ENCODE measurements at places on chromosomes 3 and 15.

DNA sequence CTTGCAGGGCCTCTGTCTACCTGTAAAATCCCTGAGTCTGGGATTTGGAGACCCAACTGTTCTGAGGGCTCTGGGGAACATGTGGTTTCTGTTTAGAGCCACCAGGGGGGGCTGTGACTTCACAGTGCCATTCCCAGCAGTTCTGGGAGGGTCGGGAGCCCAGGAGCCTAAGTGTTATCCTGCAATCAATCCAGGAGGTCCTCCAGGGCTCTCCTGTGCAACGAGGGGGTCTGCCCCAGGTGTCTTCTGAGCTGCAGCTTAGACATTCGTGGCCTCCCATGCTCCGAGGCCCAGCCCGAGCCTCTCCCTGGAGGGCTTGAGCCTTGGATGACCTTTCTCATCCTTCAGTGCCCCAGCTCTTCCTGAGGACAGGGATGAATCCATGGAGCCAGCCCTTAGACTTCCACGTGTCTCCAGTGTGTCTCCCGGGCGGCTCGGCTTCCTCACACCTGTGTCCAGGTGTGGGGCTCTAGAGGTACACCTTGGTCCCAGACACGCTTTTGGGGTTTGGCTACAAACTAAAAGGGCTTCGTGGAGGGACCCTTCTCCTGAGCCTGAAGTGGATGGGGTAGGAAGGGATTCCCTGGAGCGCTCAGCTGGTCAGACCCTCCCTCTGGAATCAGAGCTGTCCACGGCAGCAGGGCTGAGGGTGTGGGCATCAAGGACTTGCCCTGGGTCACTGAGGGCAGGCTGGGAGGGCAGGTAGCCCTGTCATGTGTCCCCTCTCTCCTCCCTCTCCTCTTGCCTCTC lies 20.3 kb upstream of the ABTB1 start:
- no peak for DNase-seq

- DNase-seq, result no peak
Observed at GRCh38 chr3:182180654-182181385, 469.1 kb downstream of the SOX2 start.

DNA sequence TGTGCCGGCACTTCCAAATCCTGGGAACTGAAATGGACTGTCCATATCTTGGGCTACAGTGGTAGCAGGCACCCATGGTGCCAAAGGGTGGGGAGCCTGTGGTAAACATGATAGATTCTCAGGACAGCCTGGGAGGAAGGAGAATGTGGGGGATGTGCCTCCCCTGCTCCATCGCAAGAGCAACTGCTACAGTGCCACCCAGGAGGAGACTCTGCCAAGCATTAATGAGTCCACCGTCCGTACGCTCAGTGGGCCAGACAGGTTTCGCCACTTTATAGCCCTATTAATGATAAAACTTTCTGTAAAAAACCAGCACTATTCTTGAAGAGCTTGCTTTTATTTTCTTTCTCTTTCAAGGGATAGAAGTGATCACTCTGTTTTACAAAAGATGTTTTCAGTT lies 75.2 kb downstream of the FMN1 start:
- DNase-seq, result no peak

GRCh38 chr3:71398157-71398836 lies 185.2 kb downstream of the FOXP1 start:
- no peak for DNase-seq

- no peak for DNase-seq
Observed at GRCh38 chr3:187266691-187267090, 24.8 kb downstream of the MASP1 start.

DNA sequence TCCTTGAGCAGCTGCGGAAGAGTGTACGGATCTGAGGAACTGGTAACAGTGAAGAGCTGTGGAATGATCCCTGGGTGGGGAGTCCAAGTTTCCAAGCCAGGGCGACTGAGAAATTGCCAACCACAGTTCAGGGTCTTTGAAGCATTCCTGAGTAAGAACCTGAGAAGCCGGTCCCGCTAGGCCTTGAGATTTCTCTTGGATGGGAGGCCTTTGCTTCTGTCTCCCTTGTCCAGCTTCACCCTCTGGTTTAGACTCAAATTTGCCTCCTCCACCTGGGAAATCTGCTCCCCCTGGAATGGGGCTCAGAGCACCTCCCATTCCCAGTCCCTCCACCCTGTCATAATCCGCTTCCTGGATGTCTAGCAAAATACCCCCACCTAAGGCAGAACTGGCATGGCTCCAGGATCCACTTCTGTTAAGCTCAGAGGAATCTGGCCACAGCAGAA lies 127.7 kb upstream of the DLG1 start:
- no peak for DNase-seq

GRCh38 chr3:171195686-171196085 lies 169.2 kb upstream of the SLC2A2 start:
- no peak for DNase-seq

- no peak for DNase-seq
Observed at GRCh38 chr3:32852146-32852545, 34.3 kb downstream of the TRIM71 start.

DNA sequence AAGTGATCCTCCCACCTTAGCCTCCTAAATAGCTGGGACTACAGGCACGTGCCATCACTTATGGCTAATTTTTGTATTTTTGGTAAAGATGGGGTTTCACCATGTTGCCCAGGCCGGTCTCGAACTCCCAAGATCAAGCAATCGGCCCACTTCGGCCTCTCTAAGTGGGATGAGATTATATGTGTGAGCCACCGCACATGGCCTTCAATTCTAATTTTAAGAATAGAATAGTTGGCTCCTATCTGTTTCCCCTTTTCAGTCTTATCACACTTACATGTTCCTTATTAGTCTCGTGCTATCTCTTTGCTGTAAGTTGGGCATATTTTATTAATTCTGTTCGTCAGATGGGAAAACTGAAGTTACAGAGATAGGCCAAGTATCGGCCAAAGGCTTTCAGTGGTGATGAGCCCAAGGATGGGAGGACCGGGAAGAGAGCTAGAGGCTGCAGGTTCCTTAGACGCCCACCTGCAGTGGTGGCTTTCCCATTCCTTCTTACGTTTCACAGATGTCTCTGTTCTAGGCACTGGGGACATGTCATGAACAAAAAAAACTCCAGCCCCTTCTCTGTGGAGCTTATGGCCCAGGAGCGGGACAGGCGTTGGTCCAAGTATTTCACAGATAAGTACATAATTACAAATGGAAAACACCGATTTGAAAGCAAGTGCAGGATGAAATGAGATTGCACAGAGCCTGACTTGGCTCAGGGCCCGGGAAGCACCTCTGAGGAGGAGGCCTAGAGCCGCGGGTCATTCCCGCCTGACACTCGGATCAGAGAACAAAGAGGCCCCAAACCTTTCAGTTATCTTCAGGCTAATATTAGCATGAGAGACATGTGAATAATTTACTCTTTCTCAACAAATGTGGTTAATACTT lies 91.1 kb upstream of the KLF13 start:
- no peak for DNase-seq

GRCh38 chr15:78411061-78411460 lies 27.0 kb upstream of the IREB2 start:
- no peak for DNase-seq

GRCh38 chr15:72206677-72207000 lies 9.1 kb upstream of the GRAMD2A start:
- no peak for DNase-seq

All from GM06990 (cell line).